ENCODE measurements at places on chromosomes 13 and 19.

GRCh38 chr13:22883956-22884355 lies 296.8 kb upstream of the SGCG start:
- DNase-seq, result no peak

DNA sequence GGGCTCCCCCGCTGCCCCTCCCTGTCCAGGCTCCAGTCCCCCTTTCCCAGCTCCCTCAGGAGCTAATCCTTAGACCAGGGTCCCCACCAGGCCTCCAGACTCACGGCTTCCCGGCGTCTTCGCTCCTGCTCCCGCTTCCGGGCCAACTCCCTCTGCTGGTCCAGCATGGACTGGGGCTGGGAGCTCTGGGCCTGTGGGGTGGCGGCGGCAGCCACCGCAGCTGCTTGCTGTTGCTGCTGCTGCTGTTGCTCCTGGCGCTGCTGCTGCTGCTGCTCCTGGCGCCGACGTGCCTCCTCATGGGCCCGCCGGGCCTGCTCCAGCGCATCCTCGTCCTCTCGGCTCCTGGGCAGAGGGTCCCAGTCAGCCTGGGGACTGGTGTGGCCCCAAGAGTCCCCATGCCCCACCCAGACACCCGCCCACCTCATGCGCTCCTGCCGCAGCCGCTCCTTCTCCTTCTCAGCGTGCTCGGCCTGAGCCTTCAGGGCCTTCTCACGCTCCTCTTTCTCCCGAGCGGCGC lies 6.4 kb upstream of the EPHX3 start:
- no peak for DNase-seq

DNA sequence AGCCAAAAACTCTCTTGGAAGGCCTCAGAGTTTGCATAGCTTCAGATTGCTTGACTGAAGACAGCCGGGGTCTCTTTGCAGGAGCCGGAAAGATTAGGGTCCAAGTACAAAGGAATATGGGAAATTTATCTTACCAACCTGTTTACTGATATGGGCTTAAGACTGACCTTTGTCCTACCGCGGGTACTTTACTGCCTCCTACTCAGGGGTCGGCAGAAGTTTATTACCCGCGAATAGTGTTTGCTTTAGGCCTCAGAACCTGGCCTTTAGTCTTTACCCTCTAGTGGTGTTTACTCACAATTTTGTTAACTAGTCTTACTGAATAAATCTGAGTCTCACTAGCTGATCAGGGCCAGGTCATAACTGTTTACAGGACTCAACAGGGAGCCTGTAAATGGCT lies 765.4 kb upstream of the SPRY2 start:
- DNase-seq, result no peak

- DNase-seq, result no peak
These were observed 9.3 kb downstream of the GSK3A start for GRCh38 chr19:42233106-42233505.

DNA sequence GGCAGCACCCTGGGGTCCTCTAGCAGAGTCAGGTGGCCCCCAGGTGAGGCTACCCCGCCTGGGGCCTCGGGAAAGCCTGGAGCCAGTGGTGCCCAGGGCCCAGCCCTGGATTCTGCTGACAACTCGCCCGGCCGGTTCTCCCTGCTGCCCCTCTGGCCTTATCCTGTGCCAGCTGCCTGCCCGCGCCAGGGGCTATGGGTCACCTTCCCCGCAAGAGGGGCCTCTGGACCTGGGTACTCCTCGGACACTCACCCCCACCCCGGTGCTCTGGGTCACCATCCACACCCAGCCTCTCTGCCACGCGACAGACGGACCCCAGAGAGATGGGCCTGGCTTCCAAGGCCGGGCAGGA lies 24.0 kb downstream of the ZBTB7A start:
- no peak for DNase-seq

- DNase-seq, result no peak
These were observed 36.4 kb downstream of the ATP11A start for GRCh38 chr13:112726016-112726767.

DNA sequence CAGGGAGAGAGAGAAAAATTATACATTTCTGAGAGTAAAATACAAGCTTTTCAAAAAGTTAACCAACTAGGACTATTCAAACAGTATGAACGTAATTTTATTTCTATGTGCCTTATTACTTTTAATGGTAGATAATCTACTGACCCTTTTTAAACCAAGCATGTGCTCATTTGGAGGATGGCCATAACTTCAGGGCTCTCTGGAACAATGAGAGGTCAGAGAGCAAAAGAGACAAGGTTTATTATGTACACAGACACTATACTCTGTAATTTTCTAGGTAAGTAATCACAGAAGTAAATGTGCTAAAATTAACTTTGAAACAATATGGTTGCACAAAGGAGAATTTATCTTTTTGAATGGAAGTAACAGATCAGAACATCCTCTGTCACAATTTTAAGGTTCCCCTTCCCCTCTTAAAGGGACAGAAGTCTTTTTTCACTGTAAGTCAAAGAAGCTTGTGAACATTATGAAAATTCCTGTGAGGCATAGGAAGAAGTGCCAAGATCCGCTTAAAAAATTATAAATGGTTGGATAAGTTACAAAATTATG lies 1.0 kb downstream of the POSTN start:
- no peak for DNase-seq

DNA sequence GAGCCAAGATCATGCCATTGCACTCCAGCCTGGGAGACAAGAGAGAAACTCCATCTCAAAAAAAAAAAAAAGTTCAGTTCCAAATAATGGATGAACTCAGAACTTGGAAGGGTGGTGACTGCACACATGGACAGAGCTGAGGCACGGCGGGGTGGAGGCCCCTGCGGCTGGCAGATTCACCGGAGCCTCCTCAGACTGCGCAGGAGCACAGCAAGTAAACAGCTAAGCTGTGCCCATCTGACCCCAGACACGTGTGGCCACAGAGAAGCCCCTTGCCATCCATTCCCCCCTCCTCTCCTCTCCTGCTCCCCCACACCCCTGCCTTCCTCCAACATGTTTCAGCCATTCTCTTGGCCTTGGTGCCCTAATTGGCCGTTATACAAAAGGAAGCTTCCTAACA lies 15.6 kb upstream of the PROZ start:
- no peak for DNase-seq

DNA sequence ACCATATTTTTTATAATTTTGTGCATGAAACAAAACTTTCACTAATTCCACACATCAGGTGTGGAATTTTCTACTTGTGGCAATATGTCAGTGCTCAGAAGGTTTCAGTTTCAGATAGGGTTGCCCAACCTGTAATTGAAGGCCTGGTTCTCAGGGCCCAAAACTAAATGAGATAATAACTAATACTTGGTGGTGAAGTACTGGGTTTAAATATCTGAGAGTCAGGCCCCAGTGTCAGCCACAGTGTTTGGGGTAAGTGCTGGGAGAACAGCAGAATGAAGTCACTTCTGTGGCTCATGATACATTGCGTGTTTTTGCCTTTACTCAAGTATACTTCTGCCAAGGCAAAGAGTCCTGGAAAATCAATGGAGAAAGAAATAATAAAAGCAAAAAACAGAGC lies 5.6 kb downstream of the SAFB start:
- no peak for DNase-seq

DNA sequence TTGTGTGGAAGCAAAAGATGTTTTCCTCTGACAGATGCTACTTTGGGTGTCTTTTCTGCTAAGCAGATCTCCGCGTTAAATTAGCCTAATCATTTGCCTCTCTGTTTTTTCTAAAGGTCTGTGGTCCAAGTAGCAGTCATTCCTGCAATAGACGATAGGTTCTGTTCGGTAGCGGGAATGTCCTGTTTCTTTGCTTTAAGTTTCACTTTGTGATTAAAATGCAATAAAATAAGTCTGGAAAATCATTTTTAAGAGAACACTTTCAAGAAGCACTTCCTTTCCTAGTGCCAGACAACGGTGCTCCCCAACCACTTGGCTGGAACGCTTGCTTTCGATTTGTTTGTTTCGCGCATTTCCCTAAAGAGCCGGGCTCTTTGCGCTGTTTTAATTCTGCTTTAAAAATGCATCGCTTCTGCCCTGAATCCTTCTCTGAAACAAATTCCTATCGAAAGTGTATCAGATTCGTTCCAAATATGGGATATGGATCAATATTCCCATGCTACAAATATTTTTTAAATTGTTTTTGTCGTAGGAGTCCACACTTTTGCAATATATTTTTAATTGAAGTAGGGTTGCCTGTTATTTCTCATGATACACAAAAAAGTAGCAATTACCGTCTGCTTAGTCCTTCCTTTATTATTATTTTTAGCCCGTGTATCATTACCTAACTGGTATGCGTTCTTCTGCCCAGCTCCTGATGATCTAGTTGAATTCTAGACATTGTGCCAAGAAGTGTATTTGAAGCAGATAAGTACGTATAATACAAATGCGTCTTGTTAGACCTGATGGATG lies 14.2 kb downstream of the ZIC2 start:
- no peak for DNase-seq

DNA sequence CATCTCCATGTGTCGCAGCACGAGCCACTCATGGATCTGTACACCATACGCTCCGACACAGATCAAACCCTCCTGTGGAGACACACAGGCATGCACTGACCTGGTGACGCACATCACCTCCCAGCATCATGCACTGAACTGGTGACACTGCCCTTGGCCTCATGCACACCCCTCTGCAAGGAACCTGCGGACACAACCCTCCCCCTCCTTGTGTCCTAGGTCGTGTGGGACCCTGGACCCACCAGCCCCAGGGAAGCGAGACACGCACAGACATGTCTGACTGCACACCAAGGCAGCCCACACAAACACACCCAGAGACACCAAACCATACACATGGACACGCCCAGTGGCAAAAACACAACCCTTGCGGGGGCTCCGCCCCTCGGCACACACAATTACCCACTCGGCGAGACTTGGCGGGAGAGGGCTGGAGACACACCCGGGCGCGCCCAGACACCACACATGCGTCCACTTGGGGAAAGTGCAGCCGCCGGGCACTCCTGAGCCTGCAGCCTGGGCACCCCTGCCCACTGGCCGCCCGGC lies 2.0 kb upstream of the KCNN4 start:
- DNase-seq, result no peak

DNA sequence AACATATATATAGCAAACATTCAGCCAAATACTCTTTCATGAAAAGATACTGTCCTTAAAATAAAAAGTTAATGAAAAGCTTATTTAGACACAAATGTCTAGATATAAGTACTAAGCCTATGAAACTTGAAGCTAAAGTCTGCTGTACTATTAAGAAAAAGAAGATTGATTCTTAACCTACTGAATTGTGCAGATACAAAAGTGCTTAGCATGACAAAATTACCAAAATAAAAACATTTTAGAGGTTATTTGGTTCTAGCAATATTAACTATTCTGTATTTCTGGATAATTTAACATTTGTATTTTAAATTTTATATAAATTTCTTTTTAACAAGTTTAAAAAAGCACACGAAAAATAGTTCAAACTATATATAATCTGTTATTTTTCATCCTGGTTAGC lies 8.8 kb downstream of the RNF6 start:
- no peak for DNase-seq

DNA sequence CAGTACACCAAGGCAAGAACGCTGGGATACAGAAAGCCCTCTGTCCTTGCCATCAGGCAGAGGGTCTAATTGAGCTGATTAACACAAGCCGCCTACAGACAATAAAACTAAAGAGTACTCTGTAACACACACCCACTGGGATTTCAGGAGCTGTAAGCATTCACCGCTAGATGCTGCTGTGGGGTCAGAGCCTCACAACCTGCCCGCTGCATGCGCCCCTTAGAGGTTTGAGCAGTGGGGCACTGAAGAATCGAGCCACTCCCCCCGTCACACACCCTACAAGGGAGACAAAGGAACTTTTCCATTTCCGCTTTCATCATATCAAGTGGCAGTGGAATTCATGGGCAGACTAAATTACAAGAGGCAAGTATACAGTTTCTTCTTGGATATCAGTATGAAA lies 1080.6 kb downstream of the PCDH17 start:
- no peak for DNase-seq

GRCh38 chr19:17035842-17036424 lies 9.3 kb upstream of the CPAMD8 start:
- DNase-seq, result no peak

DNA sequence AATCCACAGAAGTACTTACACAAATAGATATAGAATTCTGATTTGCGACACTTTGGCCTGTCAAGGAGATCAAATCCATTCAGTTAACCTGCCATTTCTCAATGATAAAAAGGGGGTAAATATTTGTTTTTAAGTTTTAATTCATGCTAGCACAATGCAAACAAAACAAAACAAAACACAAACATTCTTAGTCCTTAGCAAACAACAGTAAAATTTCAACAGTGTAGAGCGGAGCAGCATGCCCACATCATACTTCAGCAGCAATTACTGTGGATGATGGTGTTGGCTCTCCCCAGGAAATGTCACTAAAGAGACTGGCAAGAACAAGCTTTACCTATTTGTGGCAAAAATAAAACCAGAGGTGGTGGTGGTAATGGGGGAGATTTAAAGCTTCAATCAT lies 625.2 kb upstream of the PCDH20 start:
- DNase-seq, result no peak

DNA sequence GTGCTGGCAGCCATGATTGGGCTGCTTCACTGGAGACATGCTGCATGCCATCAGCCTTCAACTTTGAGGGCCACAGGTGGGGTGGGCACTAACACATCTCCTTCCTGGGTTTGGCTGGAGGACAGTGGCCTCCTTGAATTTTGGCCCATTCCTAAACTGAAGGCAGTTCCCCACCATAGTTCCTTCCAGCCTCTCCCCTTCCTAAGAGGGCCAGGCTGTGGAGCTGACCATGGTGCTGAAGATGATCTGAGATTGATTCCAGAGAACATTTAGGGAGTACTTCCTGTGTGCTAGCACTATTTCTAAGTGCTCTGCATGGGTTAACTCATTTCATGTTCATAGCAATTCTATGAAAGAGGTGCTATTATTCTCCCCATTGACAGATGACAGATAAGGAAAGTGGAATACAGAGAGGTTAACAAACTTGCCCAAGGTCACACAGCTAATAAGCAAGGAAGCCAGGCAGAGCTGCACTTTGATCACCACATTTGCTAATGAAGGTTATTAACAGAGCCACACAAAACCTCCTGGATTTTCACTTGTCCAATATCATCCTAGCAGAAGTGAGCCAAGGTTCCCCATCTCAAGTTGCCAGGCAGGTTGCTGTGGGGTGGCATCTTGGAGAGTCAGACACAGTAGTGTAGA lies 175.3 kb downstream of the ZIC5 start:
- peak; percentile 66 for DNase-seq

GRCh38 chr13:98072476-98072875 lies 70.4 kb upstream of the FARP1 start:
- DNase-seq, result no peak

GRCh38 chr13:22357132-22357531 lies 686.3 kb downstream of the FGF9 start:
- DNase-seq, result no peak

Data from progenitor cell of endocrine pancreas (in vitro differentiated cells).